Activated naive CD4-positive, alpha-beta T cell treated with anti-CD3 and anti-CD28 coated beads, Interleukin-2, amount 50 U/mL, for 72 hours (primary cell): ENCODE measurements at places on chromosomes 4 and X. TPM values are rescaled to one million over a fixed set of nuclear protein-coding genes. Genes with fewer than 3 reads are reported as not detected.

DNA sequence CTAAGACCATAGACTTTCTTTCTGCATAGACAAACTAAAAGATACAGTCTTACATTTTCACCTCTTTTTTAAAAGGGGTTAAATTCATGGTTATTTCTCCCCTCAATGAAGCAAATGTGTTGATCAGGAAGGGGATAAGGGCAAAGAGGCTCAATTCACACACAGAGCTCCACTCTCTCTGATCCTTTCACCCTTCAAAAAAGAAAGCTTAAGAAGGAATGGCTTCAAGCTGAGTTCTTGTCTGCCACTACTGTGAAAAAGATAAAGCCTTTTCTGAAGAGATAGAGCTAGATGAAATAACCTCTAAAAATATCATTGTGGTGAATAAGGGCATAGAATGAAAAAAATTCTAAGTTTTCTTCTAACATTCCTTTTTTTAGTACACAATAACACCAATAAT lies 28.3 kb downstream of the SEPSECS start:
- no peak for DNase-seq

DNA sequence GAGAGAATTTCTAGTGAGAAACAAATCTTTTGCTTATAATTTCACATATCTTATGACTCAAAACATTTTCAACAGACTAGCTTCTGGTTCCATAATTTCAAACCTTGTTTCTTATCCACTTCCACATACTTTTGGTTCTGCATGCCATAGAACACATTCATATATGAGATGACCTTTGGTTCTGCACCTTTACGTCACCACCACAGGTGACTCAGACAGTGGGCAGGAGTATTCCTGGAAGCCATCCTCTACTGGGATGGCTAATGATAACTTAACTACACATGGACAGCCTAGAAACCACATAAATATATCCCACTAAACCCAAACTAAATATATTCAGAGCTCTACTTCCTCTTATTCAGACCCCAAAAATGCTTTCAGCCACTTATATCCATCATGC lies 133.3 kb downstream of the DCK start:
- DNase-seq = no peak

DNA sequence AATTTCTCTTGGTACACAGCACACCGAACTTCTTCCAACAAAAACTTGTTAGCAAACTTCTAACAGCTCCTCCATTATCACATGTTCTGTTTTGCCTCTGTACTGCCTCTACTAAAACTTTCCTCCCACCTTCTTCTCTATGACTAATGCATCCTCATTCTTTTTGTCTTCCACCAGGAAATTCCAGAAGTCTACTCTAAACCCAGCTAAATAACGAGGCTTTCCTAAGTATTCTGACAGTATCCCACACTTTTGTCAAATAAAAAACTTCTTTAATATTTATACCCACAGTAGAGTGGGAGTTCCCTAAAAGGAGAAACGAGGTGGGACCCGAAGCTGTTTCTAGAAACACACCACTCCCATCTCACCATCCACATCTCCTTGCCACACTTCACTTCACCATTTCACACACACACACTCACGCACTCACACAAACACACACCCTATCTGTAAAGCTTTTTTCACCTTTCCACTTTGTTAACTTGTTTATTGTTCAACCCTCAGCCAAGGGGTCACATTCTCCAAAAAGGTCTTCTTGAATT lies 280.3 kb downstream of the ARAP2 start:
- no peak for DNase-seq

GRCh38 chrX:40501164-40501855 lies 79.5 kb upstream of the ATP6AP2 start:
- DNase-seq = no peak

- DNase-seq = no peak
These were observed 760.6 kb upstream of the EPHA5 start for GRCh38 chr4:66430856-66431255.

DNA sequence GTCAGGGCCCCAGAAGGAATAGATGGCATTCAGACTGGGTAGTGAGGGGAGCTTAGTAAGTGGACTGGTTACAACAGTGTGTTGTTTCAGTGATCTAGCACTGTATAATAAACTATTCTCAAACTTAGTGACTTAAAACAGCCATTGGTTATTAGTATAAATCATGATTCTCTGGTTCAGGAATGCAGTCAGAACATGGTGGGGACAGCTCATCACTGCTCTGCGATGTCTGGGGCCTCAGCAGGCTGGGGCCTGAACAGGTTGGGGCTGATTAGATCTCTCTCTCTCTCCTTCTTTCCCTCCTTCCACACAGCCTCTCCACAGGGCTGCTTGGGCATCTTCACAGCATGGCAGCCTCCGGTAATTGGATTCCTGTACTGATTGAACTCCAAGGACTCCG lies 160.4 kb downstream of the GATB start:
- DNase-seq = no peak

The TENM3 gene
- not detected for total RNA-seq

The RTL9 gene
- total RNA-seq = 0.04 TPM

The MGAT4D gene
- not detected for total RNA-seq
